ENCODE measurements at places on chromosomes 6 and 20.

- DNase-seq: no peak
Measured at GRCh38 chr20:50223039-50224005, 32.7 kb downstream of the CEBPB start.

- no peak for DNase-seq
Measured at GRCh38 chr6:162190981-162191380, 536.6 kb downstream of the PRKN start.

DNA sequence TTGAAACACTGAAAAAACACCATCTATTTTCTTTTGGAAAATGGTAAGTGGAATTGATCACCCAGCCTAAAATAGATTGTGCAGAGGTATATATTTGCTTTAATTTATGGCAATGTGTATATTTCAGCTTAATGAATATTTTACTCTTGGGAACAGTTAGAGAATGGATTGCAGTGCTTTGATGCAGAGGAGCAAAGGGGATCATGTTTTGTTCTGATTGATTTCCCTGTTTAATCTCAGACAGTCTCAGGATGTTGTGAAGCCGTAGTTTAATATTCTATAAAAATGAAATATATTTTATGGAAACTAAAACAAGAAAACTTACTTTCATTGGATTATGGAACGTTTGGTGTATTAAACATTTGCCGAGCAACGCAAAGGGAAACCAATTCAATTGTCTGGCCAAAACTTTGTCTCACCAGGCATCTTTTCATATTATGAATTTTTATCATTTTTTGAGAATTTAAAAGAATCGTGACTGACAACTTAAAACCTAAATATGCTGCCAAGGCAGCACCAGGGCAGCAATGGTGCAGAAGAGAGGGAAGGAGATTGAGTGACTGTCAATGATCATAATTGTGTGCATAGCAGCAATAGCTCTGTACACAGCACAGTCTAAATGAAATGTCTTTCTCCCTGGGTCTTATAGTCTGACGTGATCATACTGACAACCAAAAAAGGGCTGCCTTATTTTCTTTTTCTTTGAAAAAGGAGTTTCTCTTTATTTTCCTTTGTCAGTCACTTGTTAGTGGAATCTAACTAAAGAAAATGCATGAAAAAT lies 105.5 kb upstream of the EPHA7 start:
- no peak for DNase-seq

- DNase-seq: no peak
Measured at GRCh38 chr6:129596522-129596921, 113.5 kb downstream of the ARHGAP18 start.

DNA sequence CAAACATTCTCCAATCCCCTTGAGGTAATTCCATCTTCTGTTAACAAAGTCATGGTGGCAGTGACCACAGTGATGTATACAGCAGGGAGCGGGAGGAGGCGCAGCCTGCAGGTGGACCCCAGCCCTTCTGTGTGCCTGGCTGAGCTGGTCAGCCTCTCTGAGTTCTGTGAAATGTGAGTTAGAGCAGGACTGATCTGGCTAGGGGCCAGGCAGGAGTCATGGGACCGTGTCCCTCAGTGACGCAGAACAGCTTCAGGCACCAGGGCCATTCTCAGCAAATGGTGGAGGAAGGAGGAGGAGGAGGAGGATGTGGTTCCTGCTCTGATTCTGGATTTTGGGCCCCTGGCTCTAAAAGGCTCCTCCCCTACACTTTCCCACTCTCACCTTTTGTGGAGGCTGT lies 6.9 kb downstream of the PHACTR3 start:
- DNase-seq: no peak

DNA sequence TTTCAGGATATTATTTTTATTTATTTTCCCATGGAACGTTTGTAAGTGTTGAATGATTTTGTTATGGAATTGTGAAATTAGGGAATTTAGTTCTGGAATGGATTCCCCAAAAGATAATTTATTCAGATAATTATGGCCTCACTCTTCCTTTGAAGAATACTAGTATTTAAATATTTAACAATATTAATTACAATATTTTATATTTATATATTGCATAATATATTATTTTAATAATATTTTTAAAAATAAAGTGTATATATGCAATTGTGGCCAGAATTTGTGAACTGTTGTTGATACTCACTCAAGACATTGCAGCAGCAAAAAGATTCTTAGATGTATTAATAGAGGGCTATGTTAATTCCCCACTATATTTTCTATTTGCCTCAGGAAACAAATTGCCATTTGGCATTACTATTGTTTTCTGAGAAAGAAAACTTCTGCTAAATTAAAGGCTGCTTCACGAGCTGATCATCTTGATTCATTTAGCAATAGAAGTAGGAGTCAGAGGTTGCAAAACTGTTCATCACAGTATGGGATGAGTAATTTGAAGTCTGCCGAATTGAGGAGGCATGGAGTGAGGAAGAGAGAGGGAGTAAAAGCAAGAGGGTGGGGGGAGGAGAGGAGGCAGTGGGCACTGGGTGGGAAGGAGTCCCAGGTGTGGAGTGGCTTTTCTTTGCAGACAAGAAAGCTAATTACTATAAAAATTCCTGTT lies 729.2 kb downstream of the DHX35 start:
- no peak for DNase-seq
